Stimulated activated naive CD8-positive, alpha-beta T cell treated with anti-CD3 and anti-CD28 coated beads, Interleukin-15, amount 100 ng/mL, for 72 hours (primary cell): ENCODE measurements at places on chromosomes 3 and 15.

DNA sequence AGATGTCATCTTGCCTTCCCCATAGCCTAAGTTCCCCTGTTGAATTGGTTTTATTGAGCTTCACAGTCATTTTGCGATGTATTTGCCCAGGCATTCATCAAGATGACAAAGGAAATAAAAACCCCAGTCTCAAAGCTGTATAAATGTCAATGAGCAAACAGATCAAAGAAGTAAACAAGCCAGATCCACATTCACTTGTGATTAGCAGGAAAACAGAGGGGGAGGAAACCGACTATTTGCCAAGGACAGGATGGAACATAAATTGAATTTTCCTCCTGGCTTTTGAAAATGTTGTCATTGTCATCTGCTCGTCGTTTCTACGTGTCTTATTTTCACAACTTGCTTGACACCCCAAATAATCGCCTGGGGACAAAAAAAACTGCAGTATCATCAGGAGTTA lies 83.5 kb downstream of the SV2B start:
- no peak for DNase-seq

DNA sequence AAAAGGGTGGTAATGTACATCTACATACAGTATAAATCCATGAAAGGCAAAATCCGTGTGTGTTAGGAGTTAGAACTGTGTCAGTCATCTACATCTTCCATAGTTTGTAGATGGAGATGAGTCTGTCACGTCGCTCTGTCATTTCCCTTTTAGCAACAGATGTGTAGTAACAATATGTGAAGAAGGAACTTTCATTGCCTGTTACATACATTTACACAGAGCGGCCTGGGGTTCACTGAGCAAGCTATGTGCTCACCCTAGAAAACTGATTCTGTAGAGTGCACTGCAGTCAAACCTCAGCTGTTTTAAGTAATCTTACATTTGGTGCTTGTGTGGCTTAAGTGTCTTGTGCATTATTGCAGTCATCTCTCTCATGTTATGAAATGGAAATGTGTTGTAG lies 41.6 kb upstream of the AP3B2 start:
- DNase-seq = no peak

GRCh38 chr15:57079931-57080620 lies 161.6 kb downstream of the TCF12 start:
- no peak for DNase-seq

GRCh38 chr3:112791736-112792135 lies 54.9 kb downstream of the CD200R1L start:
- DNase-seq = no peak

DNA sequence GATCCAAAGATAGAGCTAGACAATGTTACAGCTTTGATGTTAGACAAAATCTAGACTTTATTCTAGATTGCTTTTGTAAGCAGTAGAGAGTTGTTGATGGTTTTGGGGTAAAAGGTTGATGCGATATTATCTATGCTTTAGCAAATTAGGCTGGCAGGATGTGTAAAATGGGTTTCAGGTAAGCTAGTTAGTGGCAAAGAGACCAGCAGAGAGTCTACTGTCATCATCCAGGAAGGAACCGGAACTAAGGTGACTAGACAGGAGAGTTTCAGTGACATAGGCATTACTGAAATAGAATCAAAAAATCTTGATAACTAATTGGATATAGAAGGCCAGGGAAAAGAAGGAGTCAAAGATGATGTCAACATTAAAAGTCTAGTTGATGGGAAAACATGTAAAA lies 11.1 kb downstream of the OR5K2 start:
- no peak for DNase-seq

GRCh38 chr3:39211332-39212130 lies 19.1 kb upstream of the XIRP1 start:
- DNase-seq = no peak

GRCh38 chr3:39434574-39434973 lies 28.1 kb downstream of the RPSA start:
- DNase-seq = no peak

GRCh38 chr3:174102866-174103265 lies 705.3 kb downstream of the NLGN1 start:
- no peak for DNase-seq

DNA sequence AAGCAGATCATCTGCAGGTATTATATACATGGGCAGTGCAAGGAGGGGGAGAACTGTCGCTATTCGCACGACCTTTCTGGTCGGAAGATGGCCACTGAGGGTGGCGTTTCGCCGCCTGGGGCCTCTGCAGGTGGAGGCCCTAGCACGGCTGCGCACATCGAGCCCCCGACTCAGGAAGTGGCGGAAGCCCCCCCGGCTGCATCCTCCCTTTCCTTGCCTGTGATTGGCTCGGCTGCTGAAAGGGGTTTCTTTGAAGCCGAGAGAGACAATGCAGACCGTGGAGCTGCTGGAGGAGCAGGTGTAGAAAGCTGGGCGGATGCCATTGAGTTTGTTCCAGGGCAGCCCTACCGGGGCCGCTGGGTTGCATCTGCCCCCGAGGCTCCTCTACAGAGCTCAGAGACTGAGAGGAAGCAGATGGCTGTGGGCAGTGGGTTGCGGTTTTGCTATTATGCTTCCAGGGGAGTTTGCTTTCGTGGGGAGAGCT lies 639 bp downstream of the MKRN3 start:
- peak; percentile 54 for DNase-seq

- DNase-seq = no peak
Measured at GRCh38 chr15:66278056-66278455, 15.3 kb upstream of the DIS3L start.

DNA sequence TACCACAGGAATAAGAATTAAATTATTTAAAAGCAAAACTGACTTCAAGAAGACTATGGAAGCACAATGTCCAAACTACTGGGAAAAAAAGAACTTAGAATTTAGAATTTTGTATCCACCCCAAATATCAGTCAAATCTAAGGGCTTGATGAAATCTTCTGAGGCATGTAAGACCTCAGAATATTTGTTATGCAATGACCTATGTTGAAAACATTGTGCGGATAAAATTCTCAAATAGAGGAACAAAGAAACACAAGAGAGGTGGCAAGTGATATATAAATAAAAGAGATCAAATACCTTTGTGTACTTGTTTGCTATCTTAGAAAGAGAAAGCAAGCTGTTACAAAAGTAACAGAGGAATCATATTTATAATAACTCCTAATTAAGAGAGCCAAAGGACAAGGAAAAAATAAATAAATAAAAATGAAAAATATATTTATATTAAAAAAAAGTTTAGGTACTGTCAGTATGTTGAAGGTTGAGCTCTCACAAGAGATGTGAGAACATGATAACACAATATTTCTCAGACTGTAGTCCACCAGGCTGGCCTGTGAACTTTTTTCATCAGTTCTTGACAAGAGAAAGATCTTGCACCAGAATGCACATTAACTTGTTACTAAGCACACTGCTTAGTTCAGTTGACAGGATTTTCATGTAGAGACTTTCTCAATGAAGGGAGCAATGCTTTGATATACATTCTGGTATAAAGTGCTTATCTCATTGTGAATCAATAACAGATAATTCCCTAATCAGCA lies 50.0 kb downstream of the CPA3 start:
- DNase-seq = no peak

DNA sequence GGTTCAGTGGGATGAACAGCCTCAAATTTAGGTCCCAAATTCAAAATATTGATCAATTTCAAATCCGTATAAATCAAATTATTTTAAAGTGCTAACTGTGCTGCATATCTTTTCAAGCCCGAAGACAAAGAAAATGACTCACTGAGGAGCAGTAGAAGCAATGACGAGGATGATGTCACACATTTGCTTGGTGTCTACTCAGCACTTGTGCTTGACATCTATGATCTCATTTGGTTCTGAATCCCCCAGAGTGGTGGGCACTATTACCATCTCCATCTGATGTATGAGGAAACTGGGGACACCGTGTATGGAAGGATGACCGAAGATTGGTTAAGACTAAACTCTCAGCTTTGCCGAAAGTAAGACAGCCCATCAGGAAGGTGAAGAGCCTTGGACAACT lies 136.5 kb upstream of the CHRNA7 start:
- no peak for DNase-seq

DNA sequence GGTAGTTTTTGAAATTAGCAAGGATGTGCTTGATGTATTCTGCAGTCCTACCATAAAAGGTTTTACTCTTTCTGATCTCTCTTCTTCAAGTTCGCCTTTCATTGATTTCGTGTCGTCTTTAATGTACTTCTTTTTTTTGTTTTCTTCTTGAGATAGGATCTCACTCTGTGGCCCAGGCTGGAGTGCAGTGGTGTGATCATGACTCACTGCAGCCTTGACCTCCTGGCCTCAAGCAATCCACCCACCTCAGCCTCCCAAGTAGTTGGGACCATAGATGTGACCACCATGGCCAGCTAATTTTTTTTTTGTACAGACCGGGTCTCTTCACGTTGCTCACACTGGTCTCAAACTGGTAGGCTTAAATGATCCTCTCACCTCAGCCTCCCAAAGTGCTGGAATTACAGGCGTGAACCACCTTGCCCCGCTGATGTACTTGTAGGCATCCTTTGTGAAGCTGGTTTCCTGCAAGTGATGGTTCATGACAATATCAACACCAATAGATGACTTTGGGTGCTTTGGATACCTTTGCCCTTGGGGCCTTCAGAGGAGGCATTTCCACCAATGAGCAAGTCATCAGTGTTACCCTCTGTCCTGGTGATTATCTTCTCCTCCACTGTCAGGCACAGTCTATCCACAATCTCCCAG lies 28.9 kb upstream of the RNF7 start:
- DNase-seq = no peak

DNA sequence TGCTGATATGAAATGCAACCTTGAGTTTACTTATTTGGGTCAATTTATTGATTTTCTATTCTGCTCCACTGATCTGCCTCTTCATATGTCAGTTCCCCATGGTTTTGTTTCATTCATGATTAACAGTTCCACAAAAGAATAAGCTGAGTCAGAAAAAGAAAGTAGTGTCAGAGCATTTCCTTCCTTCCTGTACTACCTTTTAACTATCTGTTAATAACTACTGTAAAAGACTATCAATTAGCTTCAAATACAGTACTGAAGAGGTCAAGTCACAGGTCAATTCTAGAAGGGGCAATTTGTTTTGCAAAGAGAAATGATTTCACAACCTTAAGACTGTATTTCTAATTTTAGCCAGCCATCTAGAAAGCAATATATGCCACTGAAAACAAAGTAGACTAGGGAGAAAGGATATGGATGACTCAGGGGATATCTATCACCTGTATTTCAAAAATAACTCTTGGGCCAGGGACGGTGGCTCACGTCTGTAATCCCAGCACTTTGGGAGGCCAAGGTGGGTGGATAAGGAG lies 129.5 kb downstream of the TFDP2 start:
- no peak for DNase-seq

DNA sequence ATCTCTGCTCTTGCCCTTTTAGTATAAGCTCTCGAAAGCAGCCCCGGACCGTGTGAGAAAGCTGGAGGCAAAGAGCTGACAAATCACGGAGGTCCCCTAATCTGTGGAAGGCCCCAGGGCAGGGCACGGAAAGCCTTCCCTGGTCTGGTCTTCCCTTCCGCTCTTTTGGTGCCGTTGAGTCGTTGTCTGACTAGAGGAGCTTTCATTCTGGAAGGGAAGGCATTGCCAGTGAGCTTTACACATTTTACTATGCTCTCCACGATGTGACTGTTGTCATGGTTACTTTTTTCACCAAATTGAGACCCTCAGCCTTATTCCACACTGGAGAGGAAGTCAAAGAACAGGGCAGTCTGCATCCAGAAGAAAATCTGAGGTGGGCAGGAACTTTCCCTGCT lies 71.7 kb downstream of the CYP19A1 start:
- DNase-seq = no peak
